ENCODE measurements at places on chromosomes 2 and 18.

DNA sequence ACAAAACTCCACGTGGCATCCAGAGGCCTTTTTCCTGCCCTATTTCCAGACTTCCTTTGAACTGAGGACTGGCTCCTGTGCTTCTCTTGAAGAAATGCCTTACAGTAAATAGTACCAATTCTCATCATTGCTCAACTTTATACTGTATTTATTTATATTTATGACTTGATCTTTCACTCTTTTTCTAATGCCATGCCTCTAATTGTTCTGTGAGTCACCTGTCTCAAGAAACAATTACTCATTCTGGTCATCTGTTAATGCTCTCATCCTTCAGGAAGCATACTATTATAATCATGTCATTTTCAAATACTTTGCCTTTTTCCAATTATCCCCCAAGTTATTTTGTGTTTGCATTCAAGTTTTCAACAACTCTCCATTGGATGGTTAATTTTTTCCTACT, 85.9 kb downstream of the DCDC2C start:
- no peak for DNase-seq

- DNase-seq, result no peak
Measured at GRCh38 chr2:151905963-151906632, 77.9 kb upstream of the ARL5A start.

DNA sequence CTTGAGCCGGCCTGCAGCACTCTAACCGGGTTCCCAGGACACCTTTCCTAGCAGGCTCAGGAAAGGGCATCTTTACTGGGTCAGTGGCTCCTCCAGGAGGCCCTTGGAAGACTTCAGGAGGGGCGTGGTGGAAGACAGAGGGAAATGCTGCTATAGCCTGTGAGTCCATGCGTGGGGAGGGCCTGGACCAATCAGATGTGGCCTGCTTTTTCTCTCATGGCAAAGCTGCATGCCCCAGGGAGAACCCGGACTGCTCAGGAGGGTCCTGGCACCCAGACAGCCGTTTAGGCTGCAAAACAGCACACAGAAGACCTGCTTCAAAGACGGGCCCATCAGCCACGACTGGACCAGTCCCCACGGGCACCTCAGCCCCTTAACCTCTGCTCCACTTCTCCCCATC, 84.4 kb downstream of the EIPR1 start:
- DNase-seq, result no peak

DNA sequence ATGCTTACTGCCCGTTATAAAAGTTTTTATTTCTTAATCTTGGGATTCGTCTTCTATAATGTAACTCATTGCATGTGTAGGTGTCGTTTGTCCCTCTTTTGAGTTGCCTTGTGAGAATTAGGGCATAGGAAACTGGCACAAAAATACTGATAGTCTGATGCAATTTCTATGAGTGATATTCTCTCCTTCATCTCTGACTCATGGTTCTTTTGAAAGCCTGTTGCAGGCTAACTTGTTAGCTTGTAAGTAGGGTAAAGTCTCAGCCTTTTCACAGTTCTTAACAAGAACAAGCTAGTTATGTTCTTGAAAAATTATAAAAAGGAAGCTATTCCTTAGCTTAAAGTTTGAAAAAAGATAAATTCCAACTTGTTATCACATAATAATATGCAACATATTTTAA, 1085.4 kb upstream of the NRXN1 start:
- no peak for DNase-seq

- no peak for DNase-seq
Measured at GRCh38 chr2:105610576-105611332, 134.0 kb upstream of the NCK2 start.

DNA sequence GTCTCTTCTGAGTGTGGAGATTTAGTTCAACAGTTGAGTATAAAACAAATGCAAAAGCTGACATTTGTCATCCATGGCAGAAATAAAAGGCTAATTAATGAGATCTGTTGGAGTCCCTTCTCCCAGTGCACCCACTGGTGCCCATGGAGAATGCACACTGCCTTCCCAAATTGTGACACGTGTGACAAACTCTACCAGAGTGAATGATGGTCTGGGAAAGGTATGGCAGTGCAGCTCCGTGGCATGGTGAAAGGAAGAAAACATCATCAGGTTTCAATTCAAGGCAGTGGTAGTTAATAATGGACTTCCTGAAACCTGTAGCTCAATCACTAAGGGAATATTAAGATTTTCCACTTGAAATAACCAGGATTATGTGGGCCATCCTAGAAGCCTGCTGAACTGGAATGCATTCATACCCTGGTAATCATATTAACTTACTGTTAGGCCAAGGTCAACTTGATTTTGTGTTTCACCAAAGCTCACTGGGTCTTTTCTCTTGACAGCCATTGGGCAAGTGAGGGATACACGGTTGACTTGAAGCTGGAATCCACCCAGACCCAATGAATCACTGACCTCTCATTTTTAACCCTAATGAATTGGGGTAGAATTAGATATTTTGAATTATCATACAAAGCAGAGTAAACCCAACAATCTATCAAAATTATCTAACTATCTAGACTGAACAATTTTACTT, 167.6 kb downstream of the AFF3 start:
- no peak for DNase-seq

DNA sequence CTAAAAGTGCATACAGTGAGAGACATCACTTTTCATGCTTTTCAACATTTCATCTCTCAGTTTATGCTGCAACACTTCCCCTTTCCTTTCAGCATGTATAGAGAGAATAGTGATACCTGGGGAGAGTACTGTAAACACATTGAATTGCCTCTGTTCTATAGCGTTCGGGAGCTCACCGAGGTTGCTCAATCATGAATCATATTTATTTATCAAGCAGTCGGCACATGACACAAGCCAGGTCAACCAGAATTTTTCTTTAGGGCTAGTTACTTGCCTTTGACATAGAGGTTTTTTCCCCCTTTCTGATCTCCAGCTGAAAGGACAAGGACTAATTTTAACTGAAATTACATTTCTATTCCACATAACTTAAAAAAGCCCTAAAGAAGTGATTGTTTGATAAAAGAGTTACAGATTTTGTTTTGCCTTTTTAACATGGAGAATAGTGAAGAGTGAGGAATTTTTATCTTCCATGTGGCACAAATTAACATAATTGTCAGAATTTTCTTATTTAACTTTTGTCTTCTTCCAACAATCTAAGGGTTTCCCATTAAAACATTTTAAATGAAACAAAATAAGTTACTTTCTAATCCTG, 690.9 kb upstream of the TMEFF2 start:
- no peak for DNase-seq

DNA sequence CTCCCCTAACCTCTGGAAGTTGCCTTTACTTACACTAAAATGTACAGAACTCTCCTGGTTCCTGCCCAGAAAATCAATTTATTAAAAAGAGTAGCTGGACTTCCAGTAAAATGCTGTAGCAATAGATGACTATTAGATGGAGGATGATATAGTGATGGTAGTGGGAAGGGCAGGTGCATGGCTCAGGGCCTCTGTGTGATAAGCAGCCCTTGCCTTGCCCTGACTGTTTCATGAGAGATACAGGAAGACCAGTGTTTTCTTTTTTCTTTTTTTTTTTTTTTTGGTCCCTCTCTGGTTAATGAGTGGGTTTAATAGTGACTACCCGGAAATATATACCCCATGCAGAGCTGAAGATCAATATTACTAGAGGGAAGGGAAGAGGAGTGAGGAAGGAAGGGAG, 48.7 kb upstream of the NEDD4L start:
- peak; percentile 69 for DNase-seq

Data from hematopoietic multipotent progenitor cell treated with erythropoietin and hydrocortisone succinate and interleukin-3 and kit ligand, for 6 days (in vitro differentiated cells).